ENCODE measurements at places on chromosomes 6 and 20. TPM values are rescaled to one million over a fixed set of nuclear protein-coding genes. Genes with fewer than 3 reads are reported as not detected.
A peak's percentile ranks its signal among the peaks of the same experiment; 100 is the strongest.

Gene RPS6KA2
- 21.9 TPM for polyA plus RNA-seq

Gene PNISR
- 26.6 TPM for polyA plus RNA-seq

Gene KCNK16
- 2.2 TPM for polyA plus RNA-seq

Gene MICAL1
- 316 TPM for polyA plus RNA-seq

Gene UNC5CL
- 123 TPM for polyA plus RNA-seq

DNA sequence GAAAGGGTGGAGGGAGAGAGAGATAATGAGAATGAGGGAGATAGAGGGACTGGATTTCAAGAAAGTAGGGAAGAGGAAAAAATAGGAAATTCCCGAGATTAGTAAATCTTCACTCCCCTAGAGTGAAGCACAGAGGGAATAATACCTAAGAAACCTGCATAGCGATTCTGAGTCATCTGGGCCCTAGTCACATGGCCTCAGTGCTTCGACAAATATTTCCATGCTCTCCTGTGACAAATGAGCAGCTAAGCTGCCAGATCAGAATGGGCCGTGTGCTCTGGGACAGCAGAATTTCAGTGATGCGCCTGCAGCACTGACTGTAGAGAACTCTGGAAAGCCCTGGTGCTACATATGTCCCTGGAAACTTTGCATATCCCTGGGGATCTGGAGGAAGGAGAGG is 48.6 kb upstream of the GRIK2 start:
- no peaks in the 10 kb centered on the region for H3K36me3 ChIP-seq
- H3K27me3 ChIP-seq: no peaks in the 10 kb centered on the region
- no peaks in the 10 kb centered on the region for H3K4me1 ChIP-seq
- no peak overlapping the region for H3K4me3 ChIP-seq
- DNase-seq: no peak

- H3K36me3 ChIP-seq: no peaks in the 10 kb centered on the region
- no peak overlapping the region for H3K27ac ChIP-seq
- peak; percentile 35 for DNase-seq
- no peak overlapping the region for H3K4me3 ChIP-seq
Measured at GRCh38 chr6:33848484-33848883, 44.7 kb upstream of the MLN start.

DNA sequence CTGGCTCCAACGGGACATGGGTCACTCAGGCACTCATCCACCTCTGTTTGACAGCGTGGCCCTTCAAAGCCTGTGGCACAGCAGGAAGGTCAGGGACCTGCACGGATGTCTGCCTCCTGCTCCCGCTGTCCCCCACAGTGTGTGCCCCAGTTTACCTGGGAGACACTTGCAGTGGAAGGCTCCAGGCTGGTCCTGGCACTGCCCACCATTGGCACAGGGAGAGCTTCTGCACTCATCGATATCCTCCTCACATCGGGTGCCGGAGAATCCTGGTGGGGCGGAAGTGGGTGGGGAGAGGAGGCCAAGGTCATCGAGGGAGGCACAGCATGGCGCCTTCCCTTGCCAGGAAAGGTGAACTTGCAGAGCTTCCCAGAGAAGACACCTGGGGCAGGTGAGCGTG is 6.9 kb downstream of the NOTCH4 start:
- no peaks in the 10 kb centered on the region for H3K4me1 ChIP-seq
- DNase-seq: no peak
- H3K36me3 ChIP-seq: no peaks in the 10 kb centered on the region
- H3K27ac ChIP-seq: no peak overlapping the region
- H3K27me3 ChIP-seq: peaks cover 2% of the 10 kb centered on the region

DNA sequence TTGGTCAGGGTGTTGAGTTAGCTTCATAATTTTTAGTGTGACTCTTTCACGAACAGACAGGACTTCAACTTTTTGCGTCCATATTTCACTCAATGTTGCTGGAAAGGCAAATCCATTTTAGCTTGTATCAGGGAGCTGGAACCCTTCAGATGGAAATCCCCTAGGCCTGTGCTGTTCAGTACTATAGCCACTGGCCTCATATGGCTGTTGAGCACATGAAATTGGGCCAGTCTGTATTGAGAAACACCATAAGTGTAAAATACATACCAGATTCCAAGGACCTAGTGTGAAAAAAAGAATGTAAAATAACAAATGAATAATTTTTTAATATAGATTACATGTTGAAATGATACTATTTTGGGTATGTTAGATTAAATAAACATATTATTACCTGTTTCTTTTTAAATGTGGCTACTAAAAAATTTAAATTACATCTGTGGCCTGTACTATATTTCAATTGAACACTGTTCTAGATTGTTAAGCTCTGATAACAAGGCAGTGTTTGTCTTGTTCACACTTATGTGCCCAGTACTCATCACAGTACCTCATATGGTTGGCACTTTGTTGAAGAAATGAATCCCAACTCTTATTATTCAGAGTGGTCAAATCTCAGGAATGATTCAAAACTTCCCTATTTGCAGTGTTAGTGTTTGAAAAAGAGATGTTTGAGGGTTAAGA is 34.3 kb downstream of the CTNNBL1 start:
- DNase-seq: no peak
- H3K4me3 ChIP-seq: no peak overlapping the region
- no peaks in the 10 kb centered on the region for H3K27me3 ChIP-seq
- no peaks in the 10 kb centered on the region for H3K4me1 ChIP-seq
- H3K36me3 ChIP-seq: peaks cover 2% of the 10 kb centered on the region

DNA sequence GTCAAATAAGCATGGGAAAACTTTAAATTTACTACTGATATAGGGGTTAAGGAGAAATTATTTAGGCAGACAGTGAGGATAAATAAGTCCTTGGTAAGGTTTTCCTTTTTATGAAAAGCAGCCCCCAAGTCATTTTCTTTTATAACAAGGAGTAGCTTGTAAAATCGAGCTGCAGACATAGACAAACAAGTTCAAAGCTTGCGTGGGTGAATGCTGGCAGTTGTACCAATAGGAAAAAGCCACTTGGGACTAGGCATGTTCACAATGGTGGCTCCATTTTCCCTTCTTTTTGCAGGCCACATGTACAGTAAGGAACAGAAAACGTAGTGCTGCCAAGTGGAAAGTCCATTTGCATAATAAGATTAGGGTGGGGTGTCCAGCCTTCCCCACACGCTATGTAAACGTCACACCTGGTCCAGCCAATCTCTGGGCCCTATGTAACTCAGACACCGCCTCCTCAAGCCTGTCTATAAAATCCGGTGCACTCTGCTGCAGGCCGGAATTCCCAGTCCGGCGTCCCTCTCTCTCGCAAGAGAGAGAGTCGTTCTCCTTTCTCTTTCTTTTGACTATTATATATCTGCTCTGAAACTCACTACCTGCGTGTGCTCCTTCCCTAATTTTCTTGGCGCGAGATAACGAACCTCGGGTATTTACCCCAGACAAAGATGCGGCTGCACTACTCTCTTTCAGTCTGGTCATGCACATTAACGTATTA is 217.1 kb upstream of the MAN1A1 start:
- H3K27ac ChIP-seq: no peak overlapping the region
- no peaks in the 10 kb centered on the region for H3K27me3 ChIP-seq
- DNase-seq: no peak
- H3K36me3 ChIP-seq: no peaks in the 10 kb centered on the region
- no peaks in the 10 kb centered on the region for H3K4me1 ChIP-seq

DNA sequence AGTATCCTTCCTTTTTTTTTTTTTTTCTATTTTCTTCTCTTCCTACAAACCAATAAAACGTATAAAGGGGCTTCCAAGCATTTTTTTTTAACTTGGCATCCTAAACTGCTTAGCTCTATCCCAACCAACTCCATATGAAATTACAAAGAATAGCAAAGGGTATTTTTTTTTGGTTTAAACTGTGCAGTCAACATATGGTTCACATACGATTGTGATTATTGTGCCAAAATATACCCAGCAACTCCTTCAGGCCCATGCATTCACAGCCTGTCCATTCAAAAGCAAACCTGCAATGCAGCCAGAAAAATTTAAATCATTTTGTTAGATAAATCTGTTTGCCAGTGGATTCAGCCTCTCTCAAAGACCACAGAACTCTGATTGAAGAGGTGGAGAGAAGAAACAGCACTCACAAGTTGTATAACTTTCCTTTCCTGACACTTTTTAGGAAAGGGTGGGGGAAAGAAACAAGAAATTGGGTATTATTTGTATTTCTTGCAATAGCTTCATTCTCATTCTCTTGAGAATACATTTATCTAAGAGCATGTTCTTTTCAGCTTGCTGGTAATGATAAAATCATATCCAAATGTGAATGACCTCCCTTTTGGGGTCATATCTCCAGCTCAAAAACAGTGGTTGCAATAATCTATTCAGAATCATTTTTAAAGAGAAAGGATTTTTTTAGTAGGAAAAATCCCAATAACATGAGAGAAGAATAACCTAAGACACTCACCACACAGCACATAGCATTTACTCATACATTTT is 701.3 kb upstream of the CHD6 start:
- no peaks in the 10 kb centered on the region for H3K27me3 ChIP-seq
- DNase-seq: no peak
- no peak overlapping the region for H3K27ac ChIP-seq
- no peak overlapping the region for H3K4me3 ChIP-seq

- H3K36me3 ChIP-seq: no peaks in the 10 kb centered on the region
- no peak for DNase-seq
- H3K4me1 ChIP-seq: no peaks in the 10 kb centered on the region
- no peaks in the 10 kb centered on the region for H3K27me3 ChIP-seq
- no peak overlapping the region for H3K4me3 ChIP-seq
Measured at GRCh38 chr6:43799551-43800297, 29.7 kb downstream of the VEGFA start.

GRCh38 chr20:14826543-14827313 is 489.3 kb upstream of the FLRT3 start:
- H3K36me3 ChIP-seq: no peaks in the 10 kb centered on the region
- H3K27me3 ChIP-seq: no peaks in the 10 kb centered on the region
- no peak overlapping the region for H3K4me3 ChIP-seq
- H3K4me1 ChIP-seq: no peaks in the 10 kb centered on the region
- no peak overlapping the region for H3K27ac ChIP-seq
- DNase-seq: no peak

- no peaks in the 10 kb centered on the region for H3K36me3 ChIP-seq
- no peak overlapping the region for H3K4me3 ChIP-seq
- no peak overlapping the region for H3K27ac ChIP-seq
- H3K4me1 ChIP-seq: no peaks in the 10 kb centered on the region
- no peak for DNase-seq
- no peaks in the 10 kb centered on the region for H3K27me3 ChIP-seq
Measured at GRCh38 chr6:91864911-91865310, 1278.0 kb upstream of the MAP3K7 start.

- H3K27ac ChIP-seq: no peak overlapping the region
- peak; percentile 33 for DNase-seq
- H3K27me3 ChIP-seq: no peaks in the 10 kb centered on the region
Measured at GRCh38 chr6:99151634-99152346, 197.7 kb downstream of the FAXC start.

- no peak overlapping the region for H3K4me3 ChIP-seq
- no peak for DNase-seq
- H3K27ac ChIP-seq: no peak overlapping the region
Measured at GRCh38 chr6:145247692-145248419, 487.5 kb downstream of the EPM2A start.

DNA sequence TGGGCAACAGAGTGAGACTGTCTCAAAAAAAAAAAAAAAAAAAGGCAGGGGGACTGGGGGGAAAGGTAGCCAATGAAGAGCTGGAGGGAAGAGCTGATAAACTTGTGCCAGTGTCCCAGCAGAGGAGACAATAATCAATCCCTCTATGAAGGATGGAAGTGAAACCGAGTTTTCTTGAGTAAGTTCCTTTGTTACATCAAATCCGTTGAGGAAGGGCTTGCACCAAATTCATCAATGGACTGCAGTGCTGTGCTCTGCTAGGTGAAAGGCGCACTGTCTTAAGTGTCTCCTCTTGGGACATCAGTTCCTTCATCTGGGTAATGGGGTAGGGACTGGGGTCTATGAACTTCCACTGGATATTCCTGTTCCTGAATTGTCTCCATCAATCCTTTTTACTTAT is 3.0 kb upstream of the CRIP3 start:
- H3K27me3 ChIP-seq: no peaks in the 10 kb centered on the region
- no peak for DNase-seq
- no peaks in the 10 kb centered on the region for H3K36me3 ChIP-seq
- peaks cover 5% of the 10 kb centered on the region for H3K4me1 ChIP-seq
- no peak overlapping the region for H3K27ac ChIP-seq

GRCh38 chr6:52409499-52409898 is 10.6 kb upstream of the EFHC1 start:
- no peak for DNase-seq
- H3K27ac ChIP-seq: no peak overlapping the region
- peaks cover 3% of the 10 kb centered on the region for H3K36me3 ChIP-seq

GRCh38 chr20:20065361-20065760 is 13.0 kb downstream of the CFAP61 start:
- no peak overlapping the region for H3K27ac ChIP-seq
- H3K36me3 ChIP-seq: no peaks in the 10 kb centered on the region
- DNase-seq: no peak
- H3K4me3 ChIP-seq: no peak overlapping the region
- peaks cover 2% of the 10 kb centered on the region for H3K27me3 ChIP-seq

GRCh38 chr6:40290816-40291215 is 296.3 kb downstream of the LRFN2 start:
- H3K4me3 ChIP-seq: no peak overlapping the region
- H3K27ac ChIP-seq: no peak overlapping the region
- H3K27me3 ChIP-seq: no peaks in the 10 kb centered on the region
- no peak for DNase-seq
- H3K36me3 ChIP-seq: no peaks in the 10 kb centered on the region

DNA sequence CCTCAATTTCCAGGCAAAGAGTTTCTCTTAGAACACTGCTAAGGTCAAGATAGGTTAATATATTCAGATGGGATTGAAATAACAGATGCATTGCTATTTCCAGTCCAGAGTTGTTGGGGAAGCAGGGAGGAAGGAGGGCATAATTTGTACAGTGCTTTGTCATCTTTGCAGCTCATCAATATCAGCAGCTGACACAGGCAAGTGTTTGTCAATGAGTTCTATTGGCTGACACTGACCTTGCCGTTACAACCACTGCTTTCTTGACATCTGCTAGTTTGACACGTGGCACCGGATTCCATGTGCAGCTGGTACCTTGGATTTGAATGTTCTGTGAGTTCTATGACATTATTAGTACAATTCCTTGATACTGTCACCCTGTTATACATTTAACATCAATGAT is 28.0 kb upstream of the MLIP start:
- DNase-seq: no peak
- no peak overlapping the region for H3K27ac ChIP-seq
- H3K4me1 ChIP-seq: peaks cover 8% of the 10 kb centered on the region
- H3K36me3 ChIP-seq: no peaks in the 10 kb centered on the region
- no peaks in the 10 kb centered on the region for H3K27me3 ChIP-seq

DNA sequence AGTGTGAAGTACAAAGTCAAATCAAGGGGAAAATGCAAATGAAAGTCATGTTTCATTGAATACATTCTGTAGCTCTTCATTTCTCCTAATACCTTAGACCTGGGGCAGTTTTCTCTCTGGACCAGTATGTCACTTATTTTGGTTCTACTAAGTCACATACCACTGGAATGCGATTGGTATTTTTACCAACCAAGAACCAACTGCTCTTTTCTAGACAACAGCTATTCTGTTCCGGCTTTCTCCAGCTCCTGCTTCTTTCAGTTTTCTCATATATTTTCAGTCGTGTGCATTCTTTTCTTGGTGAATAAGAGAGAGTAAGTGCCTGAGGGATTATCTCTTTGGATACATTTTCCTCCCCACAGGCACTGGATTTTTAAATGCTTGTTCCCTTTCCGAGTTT is 39.2 kb upstream of the SPACA1 start:
- H3K36me3 ChIP-seq: no peaks in the 10 kb centered on the region
- no peaks in the 10 kb centered on the region for H3K27me3 ChIP-seq
- H3K27ac ChIP-seq: no peak overlapping the region
- DNase-seq: no peak

Data from small intestine (tissue), 16 donors.